ENCODE measurements at places on chromosomes 4 and X.

DNA sequence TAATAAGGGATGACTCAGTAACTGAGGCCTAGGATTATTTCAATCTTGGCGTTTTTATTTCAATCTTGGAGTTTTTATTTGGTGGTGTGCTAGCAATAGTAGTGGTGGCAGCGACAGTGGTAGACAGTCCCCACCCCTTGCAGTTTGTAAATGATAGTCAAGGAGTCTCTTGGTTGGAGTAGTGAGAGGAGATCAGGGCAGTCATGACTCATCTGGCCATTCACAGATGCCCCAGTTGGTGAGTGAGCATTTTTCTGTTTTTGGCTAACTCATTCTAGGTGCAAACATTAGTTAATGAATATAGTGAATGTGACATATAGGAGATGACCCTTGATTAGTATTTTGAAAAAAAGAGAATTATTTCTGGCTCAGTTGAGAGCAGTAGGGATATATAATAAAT is 93.5 kb upstream of the ADAD1 start:
- peak; percentile 35 for DNase-seq

DNA sequence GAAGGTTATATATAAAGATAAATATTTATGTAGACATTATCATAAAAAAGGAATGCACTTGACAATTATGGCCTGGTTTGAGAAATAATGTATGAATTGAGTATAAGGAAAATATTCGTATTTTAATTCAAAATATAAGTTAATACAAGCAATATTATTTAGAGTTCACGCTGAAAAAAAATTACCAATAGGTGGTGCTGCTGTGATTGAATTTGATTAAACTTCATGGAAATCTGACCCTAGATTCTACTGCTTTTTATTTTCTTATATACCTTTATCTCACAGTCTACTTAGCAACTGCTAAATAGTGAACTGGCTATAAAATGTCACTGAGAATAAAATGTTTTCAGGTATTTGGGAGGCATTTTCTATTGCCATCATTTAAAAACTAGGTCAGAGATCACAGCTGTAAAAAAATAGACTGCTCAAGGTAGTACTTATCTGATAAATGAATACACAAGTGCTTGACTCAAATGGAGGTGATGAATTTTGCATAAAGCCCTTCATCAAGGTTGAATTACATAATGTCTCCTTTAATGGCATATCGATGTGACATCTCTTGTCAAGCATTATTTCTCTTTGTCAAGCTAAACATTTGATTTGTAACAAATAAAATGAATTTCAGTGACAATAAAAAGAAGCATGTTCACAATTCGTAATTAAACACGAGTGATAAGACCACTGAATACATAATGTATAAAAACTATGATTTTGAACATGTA is 1638.8 kb upstream of the PCDH7 start:
- peak; percentile 7 for DNase-seq

DNA sequence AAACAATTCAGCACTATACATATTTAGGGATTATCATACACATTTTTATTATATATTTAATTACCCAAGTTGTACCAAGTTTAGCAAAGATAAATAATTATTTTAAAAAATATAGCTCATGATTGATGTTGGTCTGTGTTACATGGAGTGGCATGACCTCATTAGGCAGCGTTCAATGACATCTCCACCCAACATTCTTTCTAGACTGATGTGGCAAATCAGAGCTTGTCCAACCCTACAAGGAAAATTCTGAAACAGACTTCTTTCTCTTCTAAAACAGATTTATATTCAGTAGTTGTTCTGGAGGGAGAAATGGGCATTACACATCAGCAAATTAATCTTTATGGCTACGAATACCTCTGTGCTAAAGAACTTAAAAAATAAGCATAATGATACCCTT is 189.7 kb downstream of the PDGFC start:
- peak; percentile 67 for DNase-seq

GRCh38 chr4:127503111-127503510 is 129.6 kb upstream of the INTU start:
- DNase-seq: peak; percentile 2

GRCh38 chrX:130228871-130229270 is 39.8 kb downstream of the ZNF280C start:
- no peak for DNase-seq

DNA sequence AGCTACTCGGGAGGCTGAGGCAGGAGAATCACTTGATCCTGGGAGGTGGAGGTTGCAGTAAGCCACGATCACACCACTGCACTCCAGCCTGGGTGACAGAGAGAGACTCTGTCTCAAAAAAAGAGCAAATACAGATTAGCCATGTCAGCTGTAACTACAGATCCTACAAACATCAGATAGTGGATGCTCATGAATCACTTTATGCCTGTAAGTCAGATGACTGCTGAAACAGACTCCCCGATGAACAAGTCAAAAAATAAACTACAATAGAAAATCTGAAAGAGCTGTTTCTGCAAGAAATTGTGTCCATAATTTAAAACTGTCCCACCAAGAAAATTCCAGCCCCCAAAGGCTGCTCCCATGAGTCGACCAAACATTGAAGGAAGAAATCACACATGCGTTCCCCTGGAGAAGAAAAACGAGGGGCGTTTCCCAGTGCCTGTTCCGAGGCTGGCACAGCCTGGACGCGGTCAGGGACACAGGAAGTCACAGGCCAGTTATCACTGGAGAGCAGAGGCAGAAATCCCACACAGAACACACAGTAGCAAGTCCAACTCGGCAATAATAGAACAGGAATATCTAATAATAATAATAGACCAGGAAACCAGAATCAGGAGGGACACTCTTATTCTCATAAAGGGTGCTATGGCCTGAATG is 30.0 kb upstream of the GTPBP6 start:
- no peak for DNase-seq

GRCh38 chr4:185086053-185086452 is 57.0 kb upstream of the SLC25A4 start:
- peak; percentile 6 for DNase-seq

DNA sequence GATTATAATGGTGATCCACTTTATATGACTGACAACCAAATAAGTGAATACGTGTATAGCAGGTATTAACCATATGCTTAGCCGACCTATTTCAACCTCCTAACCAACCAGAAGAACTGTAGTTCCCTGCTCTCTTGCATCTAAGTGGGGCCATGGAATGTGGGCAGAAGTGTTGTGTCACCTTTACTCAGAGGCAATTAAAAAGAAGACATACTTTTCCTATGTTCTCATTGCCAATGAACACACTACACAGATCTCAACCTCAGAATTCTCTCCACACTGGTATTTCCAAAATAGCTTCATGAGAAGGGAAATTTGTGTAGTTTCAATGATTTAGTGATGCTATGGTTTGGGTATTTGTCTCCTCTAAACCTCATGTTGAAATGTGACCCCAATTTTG is 3.2 kb upstream of the NFKB1 start:
- peak; percentile 41 for DNase-seq

- no peak for DNase-seq
Measured at GRCh38 chr4:37615720-37616063, 70.5 kb downstream of the RELL1 start.

DNA sequence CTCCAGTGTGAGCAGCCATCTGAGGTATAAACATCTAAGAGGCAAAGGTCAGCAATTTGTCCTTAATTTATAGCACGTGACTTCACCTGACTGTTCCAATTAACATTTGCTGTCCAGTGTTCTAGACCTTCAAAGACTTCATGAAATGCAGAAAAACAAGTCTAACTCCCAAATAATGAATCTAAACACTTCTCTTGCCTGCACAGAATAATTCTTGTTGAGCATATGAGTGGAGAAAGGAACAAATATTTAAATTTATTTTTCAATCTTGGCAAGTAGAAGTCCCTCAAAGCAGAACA is 12.0 kb downstream of the RFC1 start:
- DNase-seq: no peak

DNA sequence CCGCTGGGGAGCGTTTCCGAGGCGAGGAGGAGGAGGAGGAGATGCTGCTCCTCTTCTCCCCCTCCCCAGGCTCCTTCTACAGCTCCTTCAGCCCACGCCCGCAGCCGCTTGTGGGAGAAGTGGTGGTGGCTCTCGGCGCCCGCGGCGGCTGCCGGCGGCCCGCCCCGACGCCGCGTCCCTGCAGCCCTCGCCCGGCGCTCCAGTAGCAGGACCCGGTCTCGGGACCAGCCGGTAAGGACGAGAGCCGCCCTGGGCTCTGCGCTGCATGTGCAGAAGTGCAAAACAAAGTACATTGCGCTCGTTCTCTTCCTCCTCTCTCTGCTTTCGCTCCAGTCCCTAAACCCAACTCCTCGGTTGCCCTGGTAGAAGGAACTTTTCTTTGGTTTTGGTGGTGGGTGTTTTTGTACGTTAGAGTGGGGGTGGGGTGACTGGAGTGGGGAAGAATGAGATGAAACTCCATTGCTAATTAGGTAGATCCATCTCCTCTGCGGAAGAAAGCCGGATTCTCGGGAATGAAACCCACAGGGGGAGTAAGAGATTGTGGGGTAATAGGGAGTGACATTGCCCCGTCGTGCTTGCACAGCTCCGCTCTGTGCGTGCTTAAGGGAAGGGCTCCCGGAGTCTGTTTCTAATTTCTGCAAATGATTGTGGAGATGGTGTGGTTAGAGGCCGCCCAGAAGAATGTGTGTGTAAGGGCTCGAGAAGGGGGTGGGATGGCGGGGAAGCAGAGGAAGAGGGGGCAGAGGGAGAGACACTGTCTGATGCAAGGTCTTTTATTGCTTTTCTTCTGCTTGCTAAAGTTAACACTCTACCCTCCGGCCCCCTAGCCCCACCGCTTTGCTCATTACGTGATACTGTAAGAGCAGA is 677 bp downstream of the PTPN13 start:
- DNase-seq: peak; percentile 97

DNA sequence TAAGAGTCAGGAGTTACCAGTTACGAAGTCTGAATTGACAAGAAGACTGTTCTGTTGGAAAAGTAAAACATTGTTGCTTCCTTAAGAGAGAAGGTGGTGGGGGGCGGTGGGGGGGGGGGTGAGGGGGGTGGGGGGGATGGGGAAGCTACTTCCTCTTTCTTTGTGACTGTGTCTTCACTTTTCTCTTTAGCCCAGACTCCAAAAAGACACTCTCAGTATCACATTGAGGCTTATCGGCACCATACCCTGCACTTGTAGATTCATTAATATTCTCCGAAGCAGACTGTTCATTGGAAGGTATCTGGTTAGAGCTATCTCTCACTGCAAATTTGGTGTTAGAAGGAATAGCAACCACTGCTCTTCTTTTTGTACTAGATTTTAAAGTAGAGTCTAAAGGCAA is 94.5 kb upstream of the IL13RA1 start:
- DNase-seq: no peak

- DNase-seq: no peak
Measured at GRCh38 chr4:169945636-169946035, 80.6 kb downstream of the MFAP3L start.

- no peak for DNase-seq
Measured at GRCh38 chrX:40749681-40750494, 14.5 kb upstream of the MED14 start.

DNA sequence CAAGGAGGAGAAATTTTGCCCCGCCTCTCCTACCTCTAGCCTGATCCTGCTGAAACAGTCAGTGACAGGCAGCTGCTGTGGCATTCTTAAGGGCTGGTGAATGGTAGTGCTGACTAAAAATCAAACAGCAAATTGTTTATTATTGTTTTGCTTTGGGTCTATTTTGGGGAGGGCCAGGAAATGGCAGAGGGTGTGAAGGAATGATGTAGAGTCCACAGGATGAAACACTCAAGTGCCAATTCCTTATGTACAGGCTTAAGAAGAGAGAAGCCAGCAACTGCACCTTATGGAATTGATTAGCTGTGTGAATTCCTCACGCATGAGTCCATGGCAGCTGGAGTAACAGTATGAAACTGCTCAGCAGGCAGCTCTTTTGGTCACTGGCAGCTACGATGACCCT is 39.7 kb downstream of the VEGFC start:
- DNase-seq: peak; percentile 96

- no peak for DNase-seq
Measured at GRCh38 chr4:152676052-152676854, 3.5 kb downstream of the TMEM154 start.

DNA sequence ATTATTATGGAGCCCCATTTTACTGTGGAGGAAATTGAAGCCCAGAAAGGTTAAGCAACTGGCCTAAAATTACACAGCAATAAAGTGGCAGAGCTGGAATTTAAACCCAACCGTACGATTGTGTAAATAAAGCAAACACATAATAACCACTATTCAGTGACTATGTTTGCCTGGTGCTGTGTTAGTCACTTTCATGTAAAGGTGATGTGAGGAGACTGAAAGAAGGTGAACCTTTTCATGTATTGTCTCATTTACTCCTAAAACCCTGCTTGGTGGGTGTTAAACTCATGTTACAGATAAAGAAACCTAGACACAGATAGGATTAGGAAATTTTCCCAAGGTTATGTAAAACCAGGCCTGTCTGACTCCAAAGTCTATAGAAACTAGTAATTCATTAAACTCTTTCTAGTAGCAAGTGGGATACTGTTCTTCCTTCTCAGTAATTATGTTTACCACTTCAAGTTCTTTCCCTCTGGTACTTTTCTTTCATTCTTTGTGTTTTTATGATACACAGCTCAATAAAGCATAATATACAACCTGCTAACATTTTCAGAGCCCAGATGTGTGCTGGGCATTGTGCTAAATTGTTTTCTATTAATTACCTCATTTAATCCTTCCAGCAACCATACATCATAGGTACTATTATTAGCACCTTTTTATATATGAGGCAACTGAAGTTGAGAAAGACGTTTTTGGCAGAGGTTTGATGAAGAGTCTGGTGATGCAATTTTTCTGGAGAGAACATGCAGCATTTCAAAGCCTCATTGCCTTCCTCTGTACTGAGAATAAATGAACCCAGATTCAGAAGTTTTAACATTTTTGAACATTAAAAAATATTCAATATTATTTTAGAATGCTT is 202.7 kb downstream of the SPRY1 start:
- DNase-seq: peak; percentile 33

GRCh38 chr4:85688055-85688740 is 213.2 kb downstream of the ARHGAP24 start:
- no peak for DNase-seq

DNA sequence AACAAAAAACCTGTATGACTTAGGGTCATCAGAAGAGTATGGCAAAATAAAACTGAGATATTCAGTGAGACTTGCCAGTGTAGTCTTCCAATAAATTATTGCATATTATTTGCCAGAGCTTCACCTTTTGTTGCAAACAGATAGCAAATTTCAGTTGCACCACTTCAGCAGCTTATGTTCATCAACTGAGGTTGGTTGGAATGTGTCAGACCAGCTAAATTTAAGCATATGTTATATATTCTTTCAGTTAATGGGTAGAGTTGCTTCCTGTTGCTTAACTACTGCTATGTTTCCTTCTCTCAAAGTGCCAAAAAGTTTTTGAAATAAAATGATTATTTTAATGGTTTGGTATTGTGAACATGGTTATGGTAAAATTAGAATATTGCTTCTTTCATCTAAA is 61.5 kb downstream of the GALNT7 start:
- no peak for DNase-seq

- DNase-seq: peak; percentile 68
Measured at GRCh38 chr4:138062929-138063328, 179.2 kb downstream of the SLC7A11 start.

DNA sequence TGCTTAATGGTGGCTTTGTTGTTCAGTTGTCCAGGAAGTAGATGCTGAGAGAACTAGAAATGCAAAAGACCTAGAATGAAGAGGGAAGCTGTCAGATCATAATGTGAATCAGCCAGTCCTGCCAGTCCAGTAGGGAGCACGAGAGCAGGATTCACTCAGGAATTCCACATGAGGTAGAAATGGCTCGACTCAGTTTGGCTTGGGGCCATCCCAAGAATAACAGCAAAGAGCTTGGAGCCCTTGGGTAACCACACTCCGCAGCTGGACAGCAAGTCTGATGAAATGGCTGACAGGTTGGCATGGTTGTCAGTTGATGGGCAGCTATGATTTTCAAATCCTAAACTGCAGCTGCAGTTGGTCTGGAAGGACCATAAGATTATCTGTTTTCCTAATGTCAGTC is 44.5 kb upstream of the WDR1 start:
- peak; percentile 60 for DNase-seq

Data from EH (cell line).